ENCODE measurements at places on chromosomes 2 and 18.

DNA sequence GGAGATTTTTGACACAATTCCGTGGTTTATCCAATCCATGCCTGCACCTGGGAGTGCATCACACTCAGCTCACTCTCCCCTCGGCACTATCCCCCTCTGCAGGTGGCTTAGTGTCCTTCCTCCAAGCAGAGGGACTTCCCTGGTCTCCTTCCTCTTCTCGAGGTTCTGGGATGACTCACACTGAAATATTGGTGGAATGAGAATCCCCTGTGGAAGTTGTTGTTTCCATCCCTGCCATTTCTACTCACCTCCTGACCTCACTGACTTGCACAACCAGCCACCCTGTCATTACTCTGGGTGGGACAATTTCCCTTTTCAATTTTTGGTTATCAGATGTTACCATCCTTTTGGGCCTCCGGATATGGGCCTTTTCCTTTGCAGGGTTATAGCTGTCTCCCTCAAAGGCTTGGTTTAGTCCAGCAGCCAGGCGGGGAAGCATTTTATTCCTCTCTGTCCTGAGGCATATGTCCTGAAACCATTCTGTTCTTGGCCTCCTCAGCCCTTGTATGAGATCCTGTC is 59.9 kb downstream of the PTPRM start:
- H3K27me3 ChIP-seq = no peaks in the 10 kb centered on the region
- no peak overlapping the region for H3K4me3 ChIP-seq
- no peak for DNase-seq
- H3K36me3 ChIP-seq = no peaks in the 10 kb centered on the region
- H3K27ac ChIP-seq = no peak overlapping the region

GRCh38 chr2:119231975-119232665 is 8.5 kb downstream of the STEAP3 start:
- no peak for DNase-seq
- H3K27me3 ChIP-seq = peaks cover 33% of the 10 kb centered on the region
- no peak overlapping the region for H3K4me3 ChIP-seq
- no peaks in the 10 kb centered on the region for H3K36me3 ChIP-seq
- no peak overlapping the region for H3K27ac ChIP-seq

DNA sequence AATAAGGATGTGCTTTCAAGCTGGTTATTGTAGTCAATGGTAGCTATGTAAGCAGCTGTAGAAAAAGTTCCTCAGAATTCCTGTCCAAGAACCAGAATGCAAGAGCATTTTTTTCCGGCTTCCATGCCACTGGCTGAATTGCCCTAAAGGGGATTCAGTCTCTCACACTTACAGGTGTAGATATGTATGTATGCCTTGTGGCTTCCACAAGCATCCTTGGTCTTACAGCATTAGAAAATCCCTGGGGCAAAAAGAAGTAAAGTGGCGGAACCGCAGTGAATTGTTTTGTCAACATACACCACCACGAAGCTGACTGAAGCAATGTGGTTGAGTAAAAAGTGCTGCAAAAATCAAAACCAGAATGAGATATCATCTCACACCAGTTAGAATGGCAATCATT is 54.6 kb downstream of the FANCL start:
- H3K27me3 ChIP-seq = no peaks in the 10 kb centered on the region
- no peak for DNase-seq
- H3K27ac ChIP-seq = no peak overlapping the region
- no peak overlapping the region for H3K4me3 ChIP-seq
- H3K36me3 ChIP-seq = no peaks in the 10 kb centered on the region
- H3K4me1 ChIP-seq = no peaks in the 10 kb centered on the region

DNA sequence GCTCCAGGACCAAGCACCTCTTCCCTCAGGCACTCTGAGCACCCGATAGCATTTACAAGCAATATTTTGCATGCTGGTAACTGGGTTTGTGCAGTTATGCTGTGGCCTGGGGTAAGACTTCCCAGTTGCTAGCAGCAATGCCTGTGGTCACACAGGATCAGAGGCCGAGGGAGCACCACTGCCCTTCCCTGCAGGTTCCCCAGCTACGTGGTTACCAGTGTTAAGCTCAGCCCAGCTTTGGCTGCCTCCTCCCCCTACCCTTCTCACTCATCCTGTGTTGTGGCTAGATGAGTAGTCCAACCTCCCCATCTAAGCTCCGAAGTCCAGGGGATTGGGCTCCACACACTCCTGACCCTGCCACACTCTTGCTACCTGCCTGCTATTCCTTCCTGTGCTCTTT is 141.1 kb downstream of the CELF4 start:
- H3K27ac ChIP-seq = no peak overlapping the region
- no peak for DNase-seq
- peaks cover 28% of the 10 kb centered on the region for H3K27me3 ChIP-seq
- no peaks in the 10 kb centered on the region for H3K36me3 ChIP-seq
